Dermis blood vessel endothelial cell (primary cell): ENCODE measurements at places on chromosomes 6 and 20. TPM values are rescaled to one million over a fixed set of nuclear protein-coding genes. Genes with fewer than 3 reads are reported as not detected.

The WFDC10B gene
- total RNA-seq, result not detected in 2 replicates

The DSE gene
- 6.0 and 8.3 TPM in 2 replicates for total RNA-seq

The SLC12A5 gene
- total RNA-seq, result 0.17 and 0.47 TPM in 2 replicates

The ZNF292 gene
- 23.8 and 31.7 TPM in 2 replicates for total RNA-seq

The FAM83C gene
- total RNA-seq, result not detected in 2 replicates

The C20orf141 gene
- total RNA-seq, result not detected in 2 replicates

The ZSCAN31 gene
- 25.7 and 40.6 TPM in 2 replicates for total RNA-seq

The KHDRBS2 gene
- total RNA-seq, result not detected in 2 replicates

The THBS2 gene
- 0.79 and 2.0 TPM in 2 replicates for total RNA-seq

The DEF6 gene
- total RNA-seq, result 0.88 and 1.0 TPM in 2 replicates

The POU5F1 gene
- total RNA-seq, result 0.68 TPM in 1 of 2 replicates, not detected in the other

The LINC00237 gene
- not detected in 2 replicates for total RNA-seq
